Stimulated activated CD8-positive, alpha-beta memory T cell treated with anti-CD3 and anti-CD28 coated beads, Interleukin-15, amount 100 ng/mL, for 24 hours (primary cell): ENCODE measurements at places on chromosomes 3 and 15.

DNA sequence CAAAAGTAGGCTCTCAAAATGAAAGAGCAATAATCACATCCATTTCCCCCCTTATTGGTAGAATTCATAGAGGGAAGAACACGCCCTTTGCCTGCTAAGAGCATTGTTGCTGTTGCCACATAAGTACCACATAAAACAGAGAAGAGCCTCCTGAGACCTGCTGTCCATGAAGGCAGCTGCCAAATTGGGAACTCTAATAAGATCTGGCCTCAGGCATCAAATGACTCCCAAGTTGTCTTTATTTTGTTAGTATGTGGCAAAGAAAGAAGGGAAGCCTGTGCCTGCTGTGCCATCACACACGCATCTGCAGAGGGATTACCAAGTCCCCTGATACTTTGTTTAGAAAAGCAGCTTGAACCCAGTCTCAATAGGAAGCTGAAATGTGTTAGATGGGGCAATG lies 23.9 kb downstream of the VGLL3 start:
- no peak for DNase-seq

GRCh38 chr3:115169808-115170207 lies 22.7 kb upstream of the ZBTB20 start:
- DNase-seq = no peak

GRCh38 chr15:51353976-51354375 lies 12.5 kb downstream of the GLDN start:
- DNase-seq = no peak

GRCh38 chr3:4838621-4839022 lies 140.6 kb upstream of the BHLHE40 start:
- no peak for DNase-seq

DNA sequence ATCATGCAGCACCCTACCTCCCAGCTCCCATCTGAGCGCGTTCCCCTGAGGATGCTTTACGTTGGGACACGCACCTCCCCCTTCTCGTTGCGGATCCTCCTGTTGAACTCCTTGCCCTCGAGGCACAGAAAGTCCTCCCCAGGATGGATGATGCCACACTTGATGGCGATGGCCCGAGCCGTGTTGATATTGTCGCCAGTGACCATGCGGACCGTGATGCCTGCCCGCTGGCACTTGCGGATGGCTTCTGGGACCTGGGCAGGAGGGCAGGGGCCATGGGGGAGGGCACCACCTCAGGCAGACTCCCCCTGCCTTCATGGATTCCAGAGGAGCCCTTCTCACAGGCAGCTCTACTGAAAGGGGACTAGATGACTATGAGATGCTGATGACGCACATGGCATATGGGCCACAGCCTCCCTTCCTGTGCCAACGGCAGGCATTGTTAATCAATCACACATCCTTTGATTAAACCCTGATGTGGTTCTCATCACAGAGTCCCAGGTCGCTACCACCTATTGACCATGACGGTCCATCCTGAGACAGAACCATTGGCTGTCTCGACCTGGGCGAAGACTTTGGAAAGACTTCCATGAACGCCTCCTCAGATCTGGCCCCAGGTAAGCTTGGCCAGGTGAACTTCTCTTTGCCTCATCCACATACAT lies 29.5 kb upstream of the SEC13 start:
- no peak for DNase-seq

- DNase-seq = no peak
Observed at GRCh38 chr15:68186671-68187397, 18.3 kb downstream of the CALML4 start.
